SK-MEL-5 (cell line): ENCODE measurements at places on chromosomes 16 and 17.

- peak; percentile 61 for DNase-seq
Observed at GRCh38 chr17:68533887-68534694, 21.9 kb downstream of the PRKAR1A start.

DNA sequence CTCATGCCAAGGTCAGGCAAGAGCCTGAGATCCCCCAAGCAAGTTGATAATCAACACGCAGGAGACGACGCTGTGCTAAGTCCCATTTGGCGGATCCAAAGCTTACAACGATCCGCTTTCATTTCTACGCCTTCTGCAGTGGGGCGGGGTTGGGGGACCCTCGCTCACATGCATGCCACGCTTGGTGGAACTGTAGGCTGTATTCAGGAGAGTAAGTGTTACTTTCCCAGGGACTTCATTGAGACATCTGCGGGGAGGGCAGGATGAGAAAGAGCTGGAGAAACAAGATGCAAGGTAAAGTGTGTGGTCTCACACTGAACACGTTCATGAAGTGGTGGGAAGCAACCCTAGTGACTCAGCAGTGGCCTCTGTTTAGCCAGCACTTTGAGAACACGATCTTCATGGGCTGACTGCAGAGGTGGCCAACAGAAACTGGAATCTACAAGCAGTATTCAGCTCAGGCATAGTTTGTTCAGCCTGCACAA lies 100.5 kb downstream of the XYLT1 start:
- DNase-seq, result no peak

DNA sequence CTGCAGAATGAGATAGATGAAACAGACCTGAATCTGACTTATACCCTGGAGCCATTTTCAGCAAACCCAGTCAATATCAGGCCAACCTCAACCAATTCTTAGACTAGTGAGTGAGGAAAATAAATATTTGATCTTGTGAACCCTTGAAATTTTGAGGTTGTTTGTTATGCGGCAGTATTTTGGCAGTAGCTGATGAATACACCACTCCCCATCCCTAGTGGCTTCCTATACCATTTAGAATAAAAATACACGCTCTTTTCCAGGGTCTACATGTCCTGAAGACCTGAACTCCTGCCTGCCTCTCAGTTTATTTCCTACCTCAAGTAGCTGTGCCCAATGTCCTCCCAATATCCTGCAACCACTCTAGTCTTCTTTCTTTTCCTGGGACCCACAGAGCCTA lies 647.3 kb downstream of the WWOX start:
- no peak for DNase-seq

DNA sequence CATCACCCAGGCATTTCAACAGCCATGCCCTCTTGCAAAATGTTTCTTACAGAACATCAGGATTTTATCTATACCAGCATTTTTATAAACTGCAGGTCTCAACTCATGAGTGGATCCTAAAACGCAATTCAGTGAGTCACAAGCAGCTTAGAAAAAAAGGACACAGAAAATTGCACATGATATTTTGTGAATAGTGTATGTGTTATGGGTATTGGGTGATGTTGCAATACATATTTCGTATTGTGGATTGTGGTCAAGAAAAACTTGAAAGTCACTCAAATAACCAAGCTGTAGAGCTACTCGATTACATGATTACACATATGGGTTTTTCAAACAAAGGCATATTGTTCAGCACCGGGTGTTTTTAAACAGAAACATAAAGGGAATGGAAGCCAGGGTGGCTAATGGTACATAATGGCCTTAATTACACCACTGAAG lies 1.4 kb downstream of the WIPI1 start:
- peak; percentile 95 for DNase-seq

DNA sequence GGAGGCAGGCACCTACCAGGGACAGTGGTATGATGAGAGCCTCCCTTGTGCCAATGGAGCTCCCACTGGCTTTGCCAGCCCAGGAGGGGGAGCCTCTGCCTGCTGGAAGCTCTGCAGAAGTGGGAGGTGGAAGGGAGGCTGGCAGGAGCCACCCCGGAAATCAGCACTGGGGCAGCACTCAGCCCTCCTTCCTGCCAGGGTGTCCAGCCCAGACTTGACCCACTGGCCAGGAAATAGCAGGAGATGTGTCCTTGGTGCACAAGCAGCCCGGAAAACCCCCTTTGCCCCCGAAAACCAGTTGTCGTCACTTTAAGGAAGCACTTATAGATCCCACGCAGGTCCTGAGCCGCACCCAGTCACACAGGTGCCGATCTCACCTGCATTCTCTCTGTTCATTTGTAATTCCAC lies 49.3 kb upstream of the CACNG4 start:
- DNase-seq, result peak; percentile 86

- no peak for DNase-seq
Observed at GRCh38 chr17:37519251-37519985, 29.7 kb downstream of the DUSP14 start.

DNA sequence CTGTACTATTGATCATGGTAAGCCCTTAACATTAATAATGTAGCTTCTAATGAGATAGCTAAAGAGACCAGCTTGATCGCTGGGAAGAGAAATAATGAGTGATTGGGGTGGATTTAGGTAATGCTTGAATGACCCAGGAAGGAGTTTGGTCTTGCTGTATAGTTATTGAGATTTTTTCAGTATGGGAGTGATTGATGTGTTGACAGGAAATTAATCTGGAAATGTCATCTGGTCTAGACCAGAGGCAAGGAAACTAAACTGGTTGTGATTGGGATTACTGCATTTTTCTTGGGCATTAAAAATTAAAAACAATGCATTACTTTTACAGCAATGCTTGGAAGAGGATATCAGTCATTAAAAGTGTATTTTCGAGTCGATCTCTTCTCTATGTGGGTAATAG lies 11.8 kb downstream of the TEFM start:
- DNase-seq, result no peak

DNA sequence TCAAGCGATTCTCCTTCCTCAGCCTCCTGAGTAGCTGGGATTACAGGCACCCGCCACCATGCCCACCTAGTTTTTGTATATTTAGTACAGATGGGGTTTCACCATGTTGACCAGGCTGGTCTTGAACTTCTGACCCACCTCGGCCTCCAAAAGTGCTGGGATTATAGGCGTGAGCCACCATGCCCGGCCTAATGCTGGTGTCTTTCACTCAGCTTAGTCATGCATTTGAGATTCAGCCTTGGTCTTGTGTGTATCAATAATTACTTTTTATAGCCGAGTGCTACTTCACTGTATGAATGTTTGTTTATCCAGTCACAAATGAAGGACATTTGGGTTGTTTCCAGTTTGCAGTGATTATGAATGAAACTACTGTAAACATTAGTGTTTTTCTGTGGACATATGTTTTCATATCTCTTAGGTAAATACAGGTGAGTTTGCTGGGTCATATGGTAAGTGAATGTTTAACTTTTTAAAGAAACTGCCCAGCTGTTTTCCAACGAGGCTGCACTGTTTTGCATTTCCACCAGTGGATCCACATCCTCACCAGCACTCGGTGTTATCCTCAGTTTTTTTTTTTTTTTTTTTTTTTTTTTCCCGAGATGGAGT lies 11.0 kb upstream of the PLCG2 start:
- no peak for DNase-seq
